Vagina (tissue), 2 donors: ENCODE measurements at places on chromosomes 1 and 21. TPM values are rescaled to one million over a fixed set of nuclear protein-coding genes. Genes with fewer than 3 reads are reported as not detected.

KIAA1614 gene
- total RNA-seq, result 13.0 TPM

RPTN gene
- 0.25 TPM for total RNA-seq

NUP133 gene
- 38.3 TPM for total RNA-seq

CCDC185 gene
- total RNA-seq, result not detected

FOXD3 gene
- total RNA-seq, result not detected

SELENBP1 gene
- 30.9 TPM for total RNA-seq

TSPEAR gene
- not detected for total RNA-seq

TMEM52 gene
- 5.9 TPM for total RNA-seq

TNFRSF9 gene
- total RNA-seq, result not detected

INAVA gene
- total RNA-seq, result 42.2 TPM

BTBD8 gene
- total RNA-seq, result 6.1 TPM

RHD gene
- not detected for total RNA-seq

RAP1GAP gene
- 1.2 TPM for total RNA-seq

FCGR1A gene
- total RNA-seq, result 4.4 TPM

CD5L gene
- not detected for total RNA-seq

OR2G2 gene
- total RNA-seq, result not detected

LCE1C gene
- total RNA-seq, result not detected

GJA9 gene
- not detected for total RNA-seq

TNFSF4 gene
- total RNA-seq, result 0.74 TPM

DISP3 gene
- total RNA-seq, result not detected

CREG1 gene
- total RNA-seq, result 152 TPM

ZSWIM5 gene
- 2.7 TPM for total RNA-seq

MAN1C1 gene
- 31.4 TPM for total RNA-seq
